ENCODE measurements at places on chromosomes 12 and 14.

- DNase-seq, result no peak
Observed at GRCh38 chr12:126617312-126617711, 1552.1 kb downstream of the AACS start.

- DNase-seq, result no peak
Observed at GRCh38 chr12:124295431-124296058, 652 bp downstream of the RFLNA start.

- DNase-seq, result no peak
Observed at GRCh38 chr14:60735416-60735815, 855 bp downstream of the MNAT1 start.

DNA sequence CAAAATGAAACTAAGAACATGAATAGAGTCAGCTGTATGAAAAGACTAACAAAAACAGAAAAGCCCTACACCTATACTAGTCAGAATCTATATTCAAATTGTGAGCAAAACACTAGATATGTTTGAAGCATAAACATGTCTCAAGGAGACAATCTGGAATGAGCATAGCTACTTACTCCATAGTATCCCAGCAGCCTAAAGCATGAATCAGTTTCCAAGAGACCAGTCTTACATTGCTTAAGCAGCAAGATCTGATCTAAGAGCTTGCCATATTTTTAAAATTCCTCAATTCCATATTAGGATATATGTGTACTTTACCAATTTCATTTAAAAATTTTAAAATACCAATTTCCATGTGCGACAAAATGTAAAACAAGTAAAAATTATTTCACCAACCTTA is 7.7 kb downstream of the CAPS2 start:
- DNase-seq, result no peak

DNA sequence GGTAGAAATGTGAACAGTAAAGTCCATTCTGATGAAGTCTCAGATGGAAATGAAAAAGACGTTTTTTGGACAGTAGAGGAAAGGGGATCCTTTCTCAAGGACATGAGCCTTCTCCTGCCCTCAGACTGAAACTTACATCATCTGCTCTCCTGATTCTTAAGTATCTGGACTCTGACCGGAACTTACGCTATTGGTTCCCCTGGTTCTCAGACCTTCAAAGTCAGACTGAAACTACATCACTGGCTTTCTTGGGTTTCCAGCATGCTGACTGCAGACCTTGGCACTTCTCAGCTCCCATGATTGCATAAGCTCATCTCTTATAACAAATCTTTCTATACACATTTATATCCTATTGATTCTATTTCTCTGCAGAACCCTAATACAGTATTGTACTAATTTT is 291.0 kb downstream of the SNAPC1 start:
- no peak for DNase-seq

- DNase-seq, result no peak
Observed at GRCh38 chr12:99390707-99391106, 256.8 kb upstream of the GARIN6 start.

GRCh38 chr14:53742233-53742620 is 214.4 kb downstream of the BMP4 start:
- DNase-seq, result no peak

DNA sequence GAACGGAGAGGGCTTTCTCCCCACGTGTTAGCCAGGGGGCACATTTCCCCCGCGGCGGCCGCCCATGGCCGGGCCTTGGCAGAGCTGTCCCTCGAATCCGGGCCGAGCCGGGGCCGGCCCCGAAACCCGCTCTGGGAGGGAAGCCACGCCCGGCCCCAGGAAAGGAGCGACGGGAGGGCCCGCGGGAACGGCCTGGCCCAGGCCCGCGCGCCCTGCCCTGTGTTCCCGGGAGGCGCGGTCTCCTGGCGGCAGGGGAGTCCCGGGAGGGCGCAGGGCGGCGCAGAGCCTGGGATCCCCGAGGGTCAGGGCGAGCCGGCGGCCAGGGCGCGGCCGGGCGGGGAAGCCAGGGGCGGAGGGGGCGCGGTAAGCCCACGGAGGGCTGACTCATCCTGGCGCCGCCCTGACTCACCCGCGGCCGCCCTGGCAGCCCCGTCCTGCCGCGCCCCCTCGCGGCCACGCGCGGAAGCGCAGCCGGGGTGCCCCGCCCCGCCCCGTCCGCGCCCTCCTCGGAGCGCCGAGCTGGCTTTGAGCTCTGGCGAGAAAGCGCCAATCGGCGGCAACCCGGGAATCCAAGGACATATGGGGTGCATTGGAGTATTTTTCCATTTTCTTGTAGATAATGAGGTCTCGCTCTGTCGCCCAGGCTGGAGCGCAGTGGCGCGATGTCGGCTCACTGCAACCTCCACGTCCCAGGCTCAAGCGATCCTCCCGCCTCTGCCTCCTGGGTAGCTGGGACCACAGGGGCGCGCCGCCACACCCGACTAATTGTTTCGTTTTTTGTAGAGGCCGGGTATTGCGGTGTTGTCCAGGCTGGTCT is 31.8 kb upstream of the PLEKHG6 start:
- DNase-seq, result peak; percentile 84

DNA sequence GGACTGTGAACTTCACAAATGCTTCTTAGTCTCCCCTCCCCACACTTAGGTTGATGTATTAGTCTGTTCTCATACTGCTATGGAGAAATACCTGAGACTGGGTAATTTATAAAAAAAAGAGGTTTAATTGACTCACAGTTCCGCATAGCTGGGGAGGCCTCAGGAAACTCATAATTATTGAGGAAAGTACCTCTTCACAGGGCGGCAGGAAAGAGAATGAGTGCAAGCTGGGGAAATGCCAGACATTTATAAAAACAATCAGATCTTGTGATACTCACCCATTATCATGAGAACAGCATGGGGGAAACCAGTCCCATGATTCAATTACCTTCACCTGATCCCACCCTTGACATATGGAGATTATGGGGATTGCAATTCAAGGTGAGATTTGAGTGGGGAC is 178.8 kb downstream of the SLC38A4 start:
- no peak for DNase-seq

- DNase-seq, result no peak
Observed at GRCh38 chr12:6641131-6641530, 5.4 kb upstream of the LPAR5 start.

GRCh38 chr12:49550693-49551252 is 11.9 kb downstream of the KCNH3 start:
- no peak for DNase-seq

- no peak for DNase-seq
Observed at GRCh38 chr12:2796187-2796666, 1.5 kb downstream of the FKBP4 start.
